Stimulated activated memory B cell treated with anti-CD40 and anti-IgM and Interleukin-4, amounts not matched to agents 10 μg/mL and 1 μg/mL and 100 μg/mL, for 72 hours (primary cell): ENCODE measurements at places on chromosomes 13 and 19.
A peak's percentile ranks its signal among the peaks of the same experiment; 100 is the strongest.

DNA sequence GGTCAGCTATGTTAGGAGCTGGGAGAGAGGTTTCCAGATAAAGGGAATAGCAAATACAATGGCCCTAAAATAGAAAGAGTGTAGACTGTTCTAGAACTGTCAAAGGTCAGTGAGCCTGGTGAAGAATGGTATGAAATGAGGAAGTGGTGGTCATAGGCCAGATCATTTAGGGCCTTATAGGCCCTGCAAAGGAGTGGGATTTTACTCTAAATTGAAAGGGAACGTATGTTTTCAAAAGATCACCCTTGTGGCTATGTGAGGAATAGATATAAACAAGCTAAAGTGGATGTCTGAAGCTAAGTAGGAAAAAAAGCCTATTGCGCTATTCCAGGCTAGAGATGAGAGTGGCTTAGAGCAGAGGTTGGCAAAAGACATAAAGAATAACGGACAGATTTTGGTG lies 70.7 kb upstream of the TDRD3 start:
- peak; percentile 67 for ATAC-seq

DNA sequence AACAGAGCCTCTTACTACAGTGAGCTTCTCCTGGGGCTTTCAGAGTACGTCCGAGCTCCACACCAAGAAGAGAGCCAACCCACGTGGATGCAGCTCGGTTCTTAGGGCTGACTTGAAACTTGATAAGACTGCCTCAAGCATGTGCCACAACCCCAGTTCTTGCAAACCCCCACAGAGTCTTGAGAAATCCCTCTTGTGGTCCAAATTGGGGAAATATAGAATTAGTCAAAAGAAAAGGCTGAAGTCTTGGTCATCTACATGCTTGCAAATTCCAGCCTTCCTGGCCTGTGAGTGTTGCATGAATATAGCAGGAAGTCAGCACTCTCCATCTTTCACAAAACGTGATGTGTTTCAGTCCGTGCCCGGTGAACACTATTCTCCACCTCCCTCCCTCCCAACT lies 95.2 kb downstream of the GGACT start:
- no peak for ATAC-seq

DNA sequence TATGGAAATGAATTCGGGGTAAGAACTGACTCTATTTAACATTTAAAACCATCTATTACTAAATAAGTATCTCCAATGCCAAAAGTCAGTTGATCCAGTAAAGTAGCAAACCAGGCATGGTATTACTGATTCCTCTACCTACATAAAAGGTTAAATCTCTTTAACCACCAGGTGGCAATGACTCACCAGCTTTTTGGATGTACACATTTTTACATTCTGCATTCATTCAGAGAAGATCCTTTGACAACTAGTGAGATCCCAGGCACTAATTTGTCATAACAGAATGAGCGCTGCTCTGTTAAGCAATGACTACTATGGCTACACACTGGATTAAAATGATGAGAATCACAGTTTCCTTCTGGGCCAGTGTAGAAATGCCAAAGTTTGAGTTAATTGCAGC lies 329.8 kb upstream of the GPC6 start:
- ATAC-seq = no peak

DNA sequence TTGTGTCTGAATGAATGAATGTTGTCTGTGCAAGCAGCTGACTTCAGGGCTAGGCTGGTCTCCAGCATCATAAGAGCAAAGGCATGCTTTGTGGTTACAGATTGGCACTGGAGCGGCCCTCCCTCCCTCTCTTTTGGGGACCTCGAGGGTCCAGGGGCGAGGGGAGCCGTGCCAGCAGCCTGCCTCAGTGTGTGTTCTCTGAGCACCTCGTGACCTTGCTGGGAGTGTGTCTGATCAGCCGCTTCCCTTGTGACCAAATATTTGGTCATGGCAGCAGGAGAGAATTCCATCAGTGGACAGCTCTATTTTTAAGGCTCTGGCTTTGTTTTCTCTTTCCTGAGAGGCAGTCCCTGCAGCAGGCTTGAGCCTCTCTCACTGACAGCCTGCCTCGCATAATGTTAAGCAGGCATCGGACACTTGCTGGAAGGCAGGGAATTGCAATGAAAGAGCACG lies 329.7 kb downstream of the UQCRFS1 start:
- no peak for ATAC-seq

DNA sequence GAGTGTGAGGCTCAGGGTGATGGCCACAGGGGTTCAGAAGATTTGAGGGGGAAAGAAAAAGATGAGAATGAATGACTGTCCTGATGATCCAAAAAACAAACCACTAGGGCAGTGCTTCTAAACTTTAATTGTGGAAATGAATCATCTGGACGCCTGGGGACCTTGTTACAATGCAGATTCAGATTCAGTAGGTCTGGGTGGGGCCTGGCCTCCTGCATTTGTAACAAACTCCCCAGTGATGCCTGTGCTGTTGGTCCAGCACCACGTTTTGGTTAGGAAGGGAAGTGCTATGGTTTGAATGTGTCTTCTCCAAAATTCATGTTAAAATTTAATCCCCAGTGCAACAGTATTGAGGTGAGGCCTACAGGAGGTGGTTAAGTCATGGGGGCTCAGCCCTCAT lies 49.5 kb upstream of the KPNA3 start:
- ATAC-seq = no peak

DNA sequence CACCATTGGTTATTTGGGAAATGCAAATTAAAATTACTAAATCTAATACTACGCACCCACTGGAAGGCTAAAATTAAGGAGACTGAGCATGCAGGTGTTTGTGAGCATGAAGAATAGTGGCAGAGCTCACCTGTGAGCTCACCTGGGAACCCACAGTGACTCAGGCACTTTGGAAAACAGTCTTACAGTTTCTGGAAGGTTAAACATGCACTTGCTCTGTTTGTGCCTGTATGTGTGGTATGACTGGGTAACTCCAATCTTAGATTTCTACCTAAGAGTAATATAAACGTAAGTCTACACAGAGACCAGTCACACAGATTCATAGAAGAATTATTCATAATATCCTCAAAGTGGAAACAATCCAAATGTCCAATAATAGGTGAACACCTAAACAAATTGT lies 318.8 kb downstream of the ATP8A2 start:
- ATAC-seq = no peak

DNA sequence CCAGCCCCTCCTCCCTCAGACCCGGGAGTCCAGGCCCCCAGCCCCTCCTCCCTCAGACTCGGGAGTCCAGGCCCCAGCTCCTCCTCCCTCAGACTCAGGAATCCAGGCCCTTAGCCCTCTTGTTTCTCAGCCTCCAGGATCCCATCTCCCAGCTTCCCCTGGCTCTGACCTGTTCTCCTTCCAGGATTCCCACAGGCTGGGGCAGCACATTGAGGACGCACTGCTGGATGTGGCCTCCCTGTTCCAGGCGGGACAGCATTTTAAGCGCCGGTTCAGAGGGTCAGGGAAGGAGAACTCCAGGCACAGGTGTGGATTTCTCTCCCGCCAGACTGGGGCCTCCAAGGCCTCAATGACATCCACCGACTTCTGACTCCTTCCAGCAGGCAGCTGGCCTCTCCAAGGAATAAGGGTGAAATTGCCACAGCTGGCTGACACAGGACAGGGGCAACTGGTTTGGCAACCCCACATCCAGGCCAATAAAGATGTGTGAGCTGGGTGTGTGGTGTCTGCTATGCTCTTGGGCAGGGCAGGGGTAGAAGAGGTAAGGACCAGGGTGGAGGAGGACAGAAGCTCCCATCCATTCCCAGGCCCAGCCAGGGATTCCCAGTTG lies 22.4 kb downstream of the CPT1C start:
- ATAC-seq = no peak

DNA sequence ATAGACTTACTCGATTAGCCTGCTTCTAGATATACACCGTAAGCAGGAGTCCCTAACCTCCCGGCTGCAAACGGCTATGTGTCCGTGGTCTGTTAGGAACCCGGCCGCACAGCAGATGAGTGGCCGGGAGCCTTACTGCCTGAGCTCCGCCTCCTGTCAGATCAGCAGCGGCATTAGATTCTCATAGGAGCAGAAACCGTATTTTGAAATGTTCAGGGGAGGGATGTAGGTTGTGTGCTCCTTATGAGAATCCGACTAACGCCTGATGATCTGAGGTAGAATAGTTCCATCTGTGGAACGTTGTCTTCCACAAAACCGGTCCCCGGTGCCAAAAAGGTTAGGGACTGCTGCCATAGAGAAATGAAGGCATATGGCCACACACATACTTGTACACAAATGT lies 1491.9 kb downstream of the SLITRK5 start:
- ATAC-seq = no peak

DNA sequence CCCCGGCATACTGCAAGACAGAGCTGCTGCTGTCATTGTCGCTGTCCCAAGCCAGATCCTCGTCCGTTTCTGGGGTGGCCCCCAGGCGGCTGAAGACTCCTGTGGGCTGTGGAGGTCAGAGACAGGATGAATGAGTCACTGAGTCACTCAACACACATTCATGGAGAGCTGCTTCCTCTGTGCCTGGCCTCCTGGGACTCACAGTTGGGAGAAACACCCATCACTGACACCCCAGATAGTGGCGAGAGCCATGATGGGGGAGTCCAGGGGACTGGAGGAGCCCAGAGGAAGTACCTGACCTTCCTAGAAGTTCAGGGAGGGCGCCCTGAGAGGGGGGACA lies 26.0 kb downstream of the C19orf47 start:
- ATAC-seq = no peak

- no peak for ATAC-seq
Measured at GRCh38 chr13:44022196-44022595, 142.5 kb downstream of the LACC1 start.

DNA sequence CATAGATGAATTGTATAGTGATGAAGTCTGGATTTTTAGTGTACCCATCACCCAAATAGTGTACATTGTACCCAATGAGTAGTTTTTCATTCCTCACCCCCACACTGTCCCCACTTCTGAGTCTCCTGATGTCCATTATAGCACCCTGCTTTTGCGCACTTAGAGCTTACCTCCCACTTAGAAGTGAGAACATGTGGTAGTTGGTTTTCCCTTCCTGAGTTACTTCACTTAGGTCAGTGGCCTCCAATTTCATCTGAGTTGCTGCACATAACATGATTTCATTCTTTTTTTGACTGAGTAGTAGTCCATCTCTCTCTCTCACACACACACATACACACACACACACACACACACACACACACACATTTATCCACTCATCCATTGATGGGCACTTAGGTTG lies 43.2 kb upstream of the ALOX5AP start:
- ATAC-seq = no peak

DNA sequence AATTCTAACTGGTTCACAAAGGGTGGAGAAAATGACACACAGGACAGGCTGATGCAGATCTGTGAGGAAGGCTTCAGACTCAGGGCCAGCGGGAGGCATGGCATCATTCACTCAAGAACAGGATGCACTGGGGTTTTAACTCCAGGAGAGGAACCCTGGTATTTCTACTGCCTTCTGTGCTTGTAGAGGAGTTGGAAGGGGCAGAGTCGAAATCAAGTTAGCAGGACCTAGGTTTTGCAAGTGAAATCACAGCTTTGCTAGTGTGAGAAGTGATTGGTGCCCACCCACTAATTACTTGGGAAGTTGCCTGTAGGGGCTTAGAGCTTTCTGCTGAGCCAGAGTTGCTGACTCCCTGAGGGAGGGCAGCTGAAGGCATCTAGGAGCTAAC lies 92.7 kb downstream of the AKAP11 start:
- no peak for ATAC-seq

- ATAC-seq = peak; percentile 14
Measured at GRCh38 chr19:38499532-38499931, 66.0 kb downstream of the RYR1 start.

DNA sequence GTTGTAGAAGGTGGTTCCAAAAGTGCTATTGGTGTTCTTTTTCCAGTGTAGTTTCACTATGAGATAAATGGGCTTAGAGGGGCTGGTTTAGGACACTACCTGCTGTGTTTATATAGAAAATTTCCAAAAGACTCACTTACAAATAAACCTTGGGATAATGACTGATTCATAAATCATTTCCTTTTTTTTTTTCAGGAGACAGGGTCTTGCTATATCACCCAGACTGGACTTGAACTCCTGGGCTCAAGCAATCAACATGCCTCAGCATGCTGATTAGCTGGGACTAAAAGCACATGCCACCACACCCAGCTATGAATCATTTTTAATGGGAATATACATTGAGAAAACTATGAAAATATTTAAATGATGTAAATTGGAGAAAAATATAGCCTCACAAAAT lies 376.6 kb downstream of the PCDH9 start:
- no peak for ATAC-seq

DNA sequence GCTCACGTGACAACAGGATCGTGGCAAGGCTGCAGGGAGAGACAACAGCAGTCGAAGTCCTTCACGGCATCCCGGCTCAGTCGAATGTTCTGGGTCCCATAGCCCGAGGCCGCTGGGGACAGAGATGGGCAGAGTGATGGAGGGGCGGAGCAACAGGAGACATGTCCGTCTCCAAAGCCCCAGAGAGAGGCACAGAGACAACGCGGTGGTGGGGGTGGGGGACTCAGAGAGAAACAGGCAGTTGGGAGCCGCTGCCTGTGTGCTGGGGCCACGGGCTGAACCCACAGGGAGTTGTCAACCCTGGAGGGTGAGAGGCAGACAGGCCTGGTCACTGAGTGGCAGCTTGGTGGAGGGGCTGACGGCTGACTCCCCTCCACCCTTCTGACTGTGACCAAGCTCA lies 20.4 kb downstream of the NOSIP start:
- no peak for ATAC-seq

DNA sequence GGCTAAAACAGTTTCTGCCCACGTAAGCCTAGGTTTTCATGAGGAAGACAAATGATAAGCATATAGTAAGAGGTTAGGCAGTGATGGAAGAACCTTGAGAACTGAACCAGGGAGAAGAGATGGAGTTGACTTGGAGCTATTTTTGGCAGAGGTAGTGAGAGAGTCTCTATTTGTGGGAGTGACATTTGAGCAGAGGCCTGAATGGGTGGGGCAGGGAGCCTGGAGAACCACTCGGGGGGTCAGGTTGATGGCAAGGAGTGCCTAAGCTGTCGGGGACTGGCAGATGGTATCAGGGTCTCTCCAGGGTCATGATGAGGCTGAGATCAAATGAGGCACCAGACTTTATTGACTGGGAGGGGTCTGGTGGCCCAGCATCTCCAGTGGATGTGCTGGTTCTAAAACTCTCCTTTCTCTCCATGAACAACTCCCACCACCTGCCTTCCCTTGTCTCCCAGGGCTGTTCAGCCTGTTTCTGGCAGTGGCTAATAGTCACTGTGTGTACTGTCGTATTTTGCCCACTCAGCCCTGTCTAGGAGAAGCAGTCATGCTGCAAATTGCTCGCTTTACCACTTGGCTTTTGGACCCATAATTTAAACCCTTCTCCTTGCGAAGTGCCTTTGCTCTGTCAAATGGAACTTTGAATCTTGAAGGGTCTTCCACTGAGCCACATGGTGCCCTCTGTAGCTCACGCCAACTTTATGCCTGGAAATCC lies 3.6 kb downstream of the MAU2 start:
- no peak for ATAC-seq

GRCh38 chr19:17778251-17778967 lies 16.5 kb upstream of the B3GNT3 start:
- ATAC-seq = no peak
